Sigmoid colon (tissue), 7 donors: ENCODE measurements at places on chromosomes 12 and 14. TPM values are rescaled to one million over a fixed set of nuclear protein-coding genes. Genes with fewer than 3 reads are reported as not detected.

DNA sequence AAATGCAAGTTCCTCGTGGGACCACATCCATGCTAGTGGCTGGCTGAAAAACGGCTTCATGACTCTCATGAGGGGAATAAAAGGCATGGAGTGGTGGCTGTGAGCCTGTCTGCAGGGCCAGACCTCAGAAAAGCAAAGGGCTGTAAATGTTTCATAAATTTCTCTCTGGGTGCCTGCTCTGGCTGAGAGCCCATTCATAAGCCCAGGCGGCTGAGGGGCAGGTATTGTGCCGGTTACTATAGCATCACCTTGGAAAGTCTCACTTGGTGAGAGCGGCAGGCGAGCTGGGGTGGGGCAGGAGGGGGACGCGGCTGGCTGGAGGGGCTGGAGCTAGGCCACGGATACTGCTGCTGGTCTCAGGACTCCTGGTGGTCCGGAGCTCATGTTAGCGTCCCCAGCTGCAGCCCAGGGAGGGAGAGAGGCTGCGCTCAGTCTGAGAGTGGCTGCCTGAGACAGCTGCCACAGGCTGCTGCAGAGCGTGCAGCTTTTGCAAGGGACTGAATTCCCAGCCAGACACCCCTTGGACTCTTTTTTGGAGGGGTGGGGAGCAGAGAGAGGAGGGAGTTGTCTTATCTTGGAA, at the start of gene SLC17A8:
TSS of gene SLC17A8 (plus strand) at position 431 of the 580 bp plus-strand sequence. CDS start 318 bp downstream, outside the sequence.
- H3K27me3 ChIP-seq: peaks cover 11% of the 10 kb centered on the region
- H3K4me3 ChIP-seq: no peak within 1 kb of the TSS
- DNase-seq: no peak
- H3K36me3 ChIP-seq: no peaks in the 10 kb centered on the region
- no peaks in the 10 kb centered on the region for H3K4me1 ChIP-seq
- H3K27ac ChIP-seq: no peak within 1 kb of the TSS

INHBC gene
- not detected for total RNA-seq

DNA sequence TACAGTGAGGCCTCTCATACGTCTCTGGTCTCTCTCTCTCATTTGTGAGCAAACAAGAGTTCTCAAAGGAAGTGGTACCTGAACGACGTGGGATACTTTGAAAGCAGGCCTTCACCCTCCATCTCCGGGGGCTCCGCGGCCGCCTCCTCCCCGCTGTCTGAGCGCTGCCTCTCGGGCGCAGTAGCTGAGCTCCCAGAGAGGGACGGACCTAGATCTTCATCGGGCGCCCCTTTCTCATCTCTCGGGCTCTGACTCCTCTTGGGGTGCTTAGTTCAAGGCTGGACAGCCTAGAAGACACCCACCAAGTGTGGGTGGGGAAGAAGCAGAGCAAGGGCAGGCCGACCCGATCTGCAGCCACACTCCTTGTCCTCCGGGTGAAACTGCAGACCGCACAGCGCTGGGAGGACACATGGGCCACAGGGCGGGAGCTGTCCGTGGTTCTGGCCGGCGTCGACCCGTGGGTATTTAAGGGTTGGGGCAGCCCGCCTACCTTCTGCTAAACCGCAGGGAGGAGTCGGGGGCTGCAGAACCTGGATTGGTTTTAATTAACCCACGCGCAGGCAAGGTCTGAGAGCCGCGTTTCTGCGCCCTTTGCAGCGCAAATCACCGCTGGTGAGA, 92.7 kb downstream of the PAH start:
- H3K36me3 ChIP-seq: no peaks in the 10 kb centered on the region
- no peak overlapping the region for H3K4me3 ChIP-seq
- no peak overlapping the region for H3K27ac ChIP-seq
- no peaks in the 10 kb centered on the region for H3K4me1 ChIP-seq

DNA sequence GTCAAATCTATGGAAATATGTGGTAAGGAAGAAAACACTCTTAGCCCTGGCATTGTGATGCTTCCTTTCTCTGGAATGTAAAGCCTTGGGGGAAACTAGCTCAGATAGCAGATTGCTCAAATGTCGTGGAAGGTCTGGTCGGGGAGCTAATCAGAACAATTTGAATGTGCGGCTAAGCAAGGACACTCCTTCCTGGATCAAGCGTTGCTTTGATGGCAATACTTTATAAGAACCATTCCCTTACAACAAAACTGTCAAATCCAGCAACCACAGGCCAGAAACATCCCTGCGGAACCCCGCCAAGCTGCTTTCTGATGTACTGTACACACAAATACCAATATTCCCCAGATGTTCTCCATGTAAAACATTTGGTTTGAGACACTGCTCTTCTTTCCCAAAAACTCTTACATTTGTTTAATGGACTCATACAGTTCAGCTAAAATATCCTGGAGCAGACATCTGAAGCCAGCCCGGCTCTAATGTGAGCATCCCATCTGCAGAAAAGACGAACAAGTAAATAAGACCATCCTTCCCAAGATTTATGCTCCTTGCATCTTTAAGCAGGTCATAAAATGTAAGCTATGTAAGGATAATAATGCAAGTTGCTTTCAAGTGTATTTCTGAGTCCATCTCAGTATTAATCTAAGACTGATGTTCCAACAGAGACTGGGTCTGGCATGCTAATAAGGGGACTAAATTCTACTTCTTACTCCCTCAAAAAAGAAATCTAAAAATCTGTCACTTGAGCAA, 20.2 kb downstream of the NUAK1 start:
- H3K4me3 ChIP-seq: no peak overlapping the region
- no peak for DNase-seq
- H3K27me3 ChIP-seq: no peaks in the 10 kb centered on the region
- peaks cover 27% of the 10 kb centered on the region for H3K4me1 ChIP-seq

TCL1B gene
- not detected for total RNA-seq
